ENCODE measurements at places on chromosomes 5 and 9. TPM values are rescaled to one million over a fixed set of nuclear protein-coding genes. Genes with fewer than 3 reads are reported as not detected.

GRCh38 chr9:123074628-123075027 lies 41.2 kb downstream of the GPR21 start:
- H3K4me3 ChIP-seq: no peak overlapping the region
- DNase-seq: no peak
- no peaks in the 10 kb centered on the region for H3K27me3 ChIP-seq
- no peak overlapping the region for H3K27ac ChIP-seq
- no peaks in the 10 kb centered on the region for H3K4me1 ChIP-seq

DNA sequence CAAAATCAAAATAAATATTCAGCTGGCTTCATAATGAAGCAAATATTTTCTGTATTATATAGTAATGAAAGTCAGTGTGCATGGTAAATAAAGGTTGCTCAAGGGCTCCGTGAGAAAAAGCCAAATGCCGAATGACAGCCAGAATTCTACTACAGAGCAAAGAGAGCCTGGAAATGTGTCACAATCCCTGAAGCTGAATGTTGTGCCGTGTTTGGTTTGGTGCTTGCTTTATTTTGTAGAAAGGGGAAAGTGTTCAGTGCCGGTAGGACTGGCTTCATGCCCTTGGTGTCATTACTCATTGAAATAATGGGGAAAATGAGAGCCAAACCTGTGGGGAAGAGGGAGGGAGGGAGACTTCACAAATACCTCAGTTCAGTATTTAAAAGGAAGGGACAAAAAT lies 26.8 kb upstream of the ADAMTSL1 start:
- H3K36me3 ChIP-seq: no peaks in the 10 kb centered on the region
- no peak overlapping the region for H3K4me3 ChIP-seq
- H3K27me3 ChIP-seq: no peaks in the 10 kb centered on the region
- no peak overlapping the region for H3K27ac ChIP-seq
- H3K4me1 ChIP-seq: no peaks in the 10 kb centered on the region
- DNase-seq: no peak

DNA sequence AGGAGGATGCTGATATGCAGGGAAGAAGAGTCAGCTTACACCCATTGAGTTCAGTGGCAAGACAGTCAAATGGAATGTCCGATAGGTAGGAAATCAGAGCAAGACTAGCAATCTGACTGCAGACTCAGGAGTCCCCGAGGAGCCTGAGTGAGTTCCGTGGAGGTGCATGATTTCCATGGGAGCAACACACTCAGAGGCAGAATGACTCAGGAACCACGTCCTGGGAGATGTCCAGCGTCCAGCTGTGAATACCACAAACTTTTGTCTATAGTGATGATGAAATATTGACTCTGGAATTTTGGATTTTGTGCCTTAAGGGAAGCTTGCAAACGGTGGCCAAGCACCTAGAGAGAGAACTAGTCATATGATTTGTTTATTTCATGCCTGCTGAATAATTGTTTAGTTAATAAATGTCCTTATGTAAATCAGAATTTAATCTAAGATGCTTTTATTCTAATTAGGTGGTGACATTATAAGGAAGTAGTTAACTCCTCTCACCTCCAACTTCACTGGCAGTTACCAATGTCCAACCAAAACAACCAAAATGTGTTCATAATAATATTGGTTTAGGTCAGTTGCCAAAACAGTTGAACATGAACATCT lies 100.4 kb downstream of the PDE4D start:
- H3K36me3 ChIP-seq: no peaks in the 10 kb centered on the region
- H3K27ac ChIP-seq: no peak overlapping the region
- no peaks in the 10 kb centered on the region for H3K4me1 ChIP-seq
- DNase-seq: no peak
- H3K4me3 ChIP-seq: no peak overlapping the region
- no peaks in the 10 kb centered on the region for H3K27me3 ChIP-seq

SLC31A2 gene
- 11.4 TPM for polyA plus RNA-seq

Measured in large intestine (tissue), 12 donors.